Bronchial epithelial cell (primary cell): ENCODE measurements at places on chromosomes 12 and 14. TPM values are rescaled to one million over a fixed set of nuclear protein-coding genes. Genes with fewer than 3 reads are reported as not detected.

Gene GPRC5D
- total RNA-seq: 0.77 TPM in 1 of 2 replicates, not detected in the other

Gene CLEC4A
- 0.53 TPM in 1 of 2 replicates, not detected in the other for total RNA-seq

Gene ADAMTS20
- total RNA-seq: not detected in 2 replicates

Gene MAP3K9
- total RNA-seq: 11.6 and 13.8 TPM in 2 replicates

Gene RASAL1
- total RNA-seq: 0.26 and 2.3 TPM in 2 replicates

Gene GSKIP
- total RNA-seq: 68.7 and 77.7 TPM in 2 replicates

Gene TPH2
- not detected in 2 replicates for total RNA-seq

Gene DPPA3
- total RNA-seq: not detected in 2 replicates

Gene LPAR5
- total RNA-seq: 2.1 and 4.1 TPM in 2 replicates

Gene MDM2
- total RNA-seq: 116 and 168 TPM in 2 replicates

Gene C12orf56
- 1.1 and 2.0 TPM in 2 replicates for total RNA-seq

Gene SPIC
- total RNA-seq: not detected in 2 replicates
